ENCODE measurements at places on chromosomes 2 and 18. TPM values are rescaled to one million over a fixed set of nuclear protein-coding genes. Genes with fewer than 3 reads are reported as not detected.

GRCh38 chr18:77733292-77733903, 483.8 kb downstream of the GALR1 start:
- no peak for DNase-seq

DNA sequence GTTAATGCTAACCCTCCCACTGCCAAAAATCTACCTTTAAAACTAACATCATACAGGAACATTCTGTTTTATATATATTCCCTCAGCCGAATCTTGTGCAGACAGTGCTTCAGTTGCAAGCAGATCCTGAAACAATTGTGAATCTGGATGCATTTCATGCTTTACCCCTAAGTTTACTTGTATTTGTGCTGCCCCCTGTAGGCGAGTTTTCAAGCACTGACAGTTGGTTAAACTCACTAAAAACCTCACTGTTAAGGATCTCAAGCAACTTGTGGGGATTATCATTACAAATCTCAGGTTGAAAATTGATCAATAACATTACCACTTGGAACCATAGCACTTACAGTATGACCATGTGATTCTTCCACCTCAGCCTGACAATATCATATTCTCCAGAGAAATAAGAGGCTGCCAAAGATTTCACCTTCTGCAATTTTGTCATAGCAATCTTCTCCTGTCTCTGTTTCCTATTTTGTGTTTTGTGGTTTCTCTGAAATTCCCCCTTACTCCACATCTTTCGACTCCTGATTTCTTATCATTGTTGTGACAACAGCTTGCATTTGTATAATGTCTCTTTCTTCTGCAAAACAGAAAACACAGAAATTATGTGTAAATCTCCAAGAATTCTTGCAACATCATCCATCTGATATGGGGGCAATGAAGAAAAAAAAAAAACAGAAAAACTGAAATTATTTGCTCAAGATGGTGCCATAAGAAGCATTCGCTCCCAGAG, 354.6 kb upstream of the SETBP1 start:
- DNase-seq = peak; percentile 46

DNA sequence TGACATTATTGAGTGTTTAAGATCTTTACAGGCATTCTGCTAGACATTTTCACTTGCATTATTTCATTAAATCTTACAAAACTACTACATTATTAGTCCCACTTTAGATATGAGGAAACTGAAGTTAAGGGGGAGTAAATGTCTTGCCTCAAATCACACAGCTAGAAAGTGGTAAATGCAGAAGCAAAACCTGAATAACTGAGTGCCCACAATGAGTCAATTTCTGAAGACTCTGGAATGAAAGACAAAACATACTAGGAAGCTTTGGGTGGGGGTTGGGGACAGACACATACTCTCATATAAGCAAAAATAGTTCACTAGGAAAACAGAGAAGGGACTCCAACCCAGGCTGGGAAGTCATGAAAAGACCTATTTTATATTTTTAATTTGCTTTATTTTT, 214.4 kb upstream of the LRATD1 start:
- DNase-seq = no peak

DNA sequence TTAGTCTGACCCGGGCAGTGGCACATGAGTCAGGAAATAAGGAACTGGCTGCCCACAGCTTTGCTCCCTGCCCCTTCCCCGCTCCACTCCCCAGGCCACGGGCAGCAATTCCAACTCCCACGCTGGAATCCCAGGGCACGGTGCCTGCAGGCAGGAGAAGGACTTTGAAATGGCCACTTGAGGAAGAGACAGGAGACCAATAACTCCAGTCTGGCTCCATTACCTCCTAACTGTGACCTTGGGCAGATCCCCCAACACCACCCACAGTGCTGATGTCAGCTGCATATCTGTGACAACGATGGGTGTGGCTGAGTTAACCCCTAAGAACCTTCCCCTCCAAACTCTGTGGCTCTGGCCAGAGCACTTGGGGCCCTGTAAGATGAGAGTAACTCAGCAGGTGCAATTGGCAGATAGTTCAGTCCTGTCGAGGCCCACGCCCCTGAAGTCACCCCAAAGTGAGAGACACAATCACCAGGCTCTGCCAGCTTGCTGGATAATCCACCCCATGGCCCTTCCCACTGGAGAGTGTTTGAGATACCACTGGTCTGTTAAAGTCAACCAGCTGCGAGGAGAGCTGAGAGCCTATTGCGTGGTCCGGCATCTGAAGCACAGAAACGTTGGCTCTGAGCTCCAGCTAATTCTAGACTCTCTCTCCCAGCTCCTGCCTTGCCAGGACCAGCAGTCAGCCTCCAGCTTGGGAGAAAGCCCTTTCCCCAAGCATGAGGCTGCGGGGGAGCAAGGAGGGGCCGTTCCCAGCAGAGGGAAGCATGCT, 175.2 kb downstream of the TNS1 start:
- DNase-seq = peak; percentile 75

The MDH1B gene
- 0.46 TPM for polyA plus RNA-seq

DNA sequence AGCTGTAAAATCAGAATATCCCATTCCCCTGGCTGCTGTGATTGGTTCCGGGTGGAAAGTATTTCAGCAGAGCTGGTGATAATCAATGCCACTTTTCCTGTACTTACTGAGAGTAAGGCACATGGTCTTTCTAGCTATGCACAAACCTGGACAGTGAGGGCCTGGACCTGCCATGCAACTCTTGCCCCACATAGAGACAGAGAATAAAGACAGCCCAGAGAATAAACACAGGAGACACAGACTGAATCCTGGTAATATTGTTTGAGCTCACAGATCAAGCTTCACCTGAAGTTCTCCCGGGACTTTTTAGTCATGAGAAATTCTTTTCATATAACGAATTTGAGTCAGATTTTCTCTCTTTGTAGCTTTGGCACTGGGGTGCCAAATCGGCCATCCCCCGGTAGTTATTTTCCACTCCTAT, 81.9 kb downstream of the ACAA2 start:
- no peak for DNase-seq

The YES1 gene
- 61.3 TPM for polyA plus RNA-seq

DNA sequence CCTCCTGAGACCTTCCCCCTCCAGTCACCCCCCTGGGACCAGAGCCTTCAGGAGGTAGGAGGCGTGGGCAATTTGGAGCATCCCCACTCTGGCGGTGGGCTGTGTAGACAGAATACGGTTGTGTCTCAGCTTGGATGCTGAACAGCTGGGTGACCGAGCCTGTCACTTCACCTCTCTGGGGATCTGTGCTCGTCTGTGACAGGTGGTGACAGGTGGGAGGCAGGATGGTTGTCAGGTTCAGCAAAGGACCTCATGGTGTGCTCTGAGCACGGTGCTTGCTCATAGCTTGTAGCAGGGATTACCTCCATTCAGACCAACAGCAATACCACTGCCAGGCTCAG, 186.5 kb upstream of the HS6ST1 start:
- DNase-seq = no peak

GRCh38 chr18:48293954-48294898, 115.0 kb downstream of the ZBTB7C start:
- peak; percentile 76 for DNase-seq

DNA sequence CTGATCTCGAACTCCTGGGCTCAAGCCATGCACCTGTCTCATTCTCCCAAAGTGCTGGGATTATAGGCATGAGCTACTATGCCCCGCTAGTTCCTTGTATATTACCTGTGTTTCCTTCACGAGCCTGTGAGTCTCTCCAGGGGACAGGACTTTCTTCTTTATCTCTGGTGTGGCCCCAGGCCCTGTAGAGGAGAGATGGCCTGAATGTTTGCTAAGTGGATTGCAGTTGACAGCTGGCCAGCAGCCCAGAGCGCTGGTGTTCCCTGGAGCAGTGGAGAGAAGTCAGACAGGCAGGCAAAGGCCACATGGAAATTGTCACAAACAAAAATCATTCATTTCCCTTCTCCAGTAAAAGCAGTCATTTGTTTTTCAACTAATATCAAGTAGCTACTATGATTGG, 17.9 kb downstream of the LPIN1 start:
- DNase-seq = no peak

DNA sequence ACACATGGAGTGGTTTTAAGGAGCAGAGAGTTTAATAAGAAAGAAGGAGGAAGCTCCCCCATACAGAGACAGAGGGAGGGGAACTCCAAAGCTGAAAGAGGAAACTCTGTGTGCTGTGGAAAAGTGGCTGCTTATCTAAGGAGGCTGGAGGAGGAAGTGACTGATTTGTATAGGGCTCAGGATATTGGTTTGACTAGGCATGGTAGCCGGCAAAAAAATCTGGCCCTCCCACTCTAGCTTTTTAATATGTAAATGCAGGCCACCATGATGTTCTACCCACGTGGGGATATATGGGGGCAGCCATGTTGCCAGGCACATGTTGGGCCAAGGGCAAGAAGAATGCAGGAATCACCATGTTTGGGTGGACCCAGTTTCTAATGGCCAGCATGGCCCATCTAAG, 64.3 kb downstream of the HNMT start:
- no peak for DNase-seq

The FAM237A gene
- polyA plus RNA-seq = not detected

The EPAS1 gene
- 31.2 TPM for polyA plus RNA-seq

- DNase-seq = no peak
Observed at GRCh38 chr2:64768491-64769005, 114.8 kb upstream of the SERTAD2 start.

DNA sequence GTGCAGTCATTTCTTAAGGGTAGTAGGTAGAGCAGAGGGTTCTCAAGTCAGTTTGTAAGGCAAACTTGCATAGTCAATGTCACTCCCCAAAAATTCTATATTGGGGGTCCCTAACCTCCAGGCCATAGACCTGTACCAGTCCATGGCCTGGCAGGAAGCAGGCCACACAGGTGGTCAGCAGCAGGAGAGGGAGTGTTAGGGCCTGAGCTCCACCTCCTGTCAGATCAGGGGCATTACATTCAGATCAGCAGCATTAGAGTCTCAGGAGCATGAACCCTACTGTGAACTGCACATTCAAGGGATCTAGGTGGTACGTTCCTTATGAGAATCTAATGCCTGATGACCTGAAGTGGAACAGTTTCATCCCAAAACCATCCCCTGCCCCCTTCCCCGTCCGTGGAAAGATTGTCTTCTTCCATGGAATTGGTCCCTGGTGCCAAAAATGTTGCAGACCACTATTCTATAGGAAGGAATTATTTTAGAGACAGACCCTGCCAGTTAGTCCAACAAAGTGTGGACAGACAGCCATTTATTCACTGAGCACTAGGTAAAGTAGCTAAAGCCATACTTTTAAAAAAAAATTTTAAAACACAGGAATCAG, 6.7 kb downstream of the COA5 start:
- DNase-seq = peak; percentile 8

The KANSL1L gene
- polyA plus RNA-seq = 16.6 TPM

The MATN3 gene
- polyA plus RNA-seq = 1.4 TPM

- DNase-seq = no peak
Observed at GRCh38 chr2:38164881-38165280, 88.9 kb upstream of the CYP1B1 start.

DNA sequence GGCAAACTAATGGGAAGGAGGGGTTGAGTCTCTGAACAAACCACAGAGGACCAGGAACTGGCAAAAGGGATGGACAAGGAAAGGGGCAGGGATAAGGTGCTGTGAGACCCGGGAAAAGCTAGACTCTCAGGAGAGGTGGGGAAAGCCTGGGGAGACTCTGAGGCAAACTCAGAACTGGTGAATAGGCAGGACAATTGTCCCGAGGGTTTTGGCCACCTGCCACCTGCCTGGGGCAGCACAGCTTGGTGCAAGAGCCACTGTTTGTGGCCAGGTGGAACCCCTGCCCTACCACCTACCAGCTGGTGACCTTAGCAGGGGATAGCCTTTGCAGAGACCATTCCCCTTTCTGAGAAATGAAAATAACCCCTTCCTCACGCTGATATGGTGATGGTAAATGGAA, 129.4 kb upstream of the ASB18 start:
- no peak for DNase-seq

GRCh38 chr2:108920686-108921085, 68.3 kb downstream of the EDAR start:
- DNase-seq = no peak

DNA sequence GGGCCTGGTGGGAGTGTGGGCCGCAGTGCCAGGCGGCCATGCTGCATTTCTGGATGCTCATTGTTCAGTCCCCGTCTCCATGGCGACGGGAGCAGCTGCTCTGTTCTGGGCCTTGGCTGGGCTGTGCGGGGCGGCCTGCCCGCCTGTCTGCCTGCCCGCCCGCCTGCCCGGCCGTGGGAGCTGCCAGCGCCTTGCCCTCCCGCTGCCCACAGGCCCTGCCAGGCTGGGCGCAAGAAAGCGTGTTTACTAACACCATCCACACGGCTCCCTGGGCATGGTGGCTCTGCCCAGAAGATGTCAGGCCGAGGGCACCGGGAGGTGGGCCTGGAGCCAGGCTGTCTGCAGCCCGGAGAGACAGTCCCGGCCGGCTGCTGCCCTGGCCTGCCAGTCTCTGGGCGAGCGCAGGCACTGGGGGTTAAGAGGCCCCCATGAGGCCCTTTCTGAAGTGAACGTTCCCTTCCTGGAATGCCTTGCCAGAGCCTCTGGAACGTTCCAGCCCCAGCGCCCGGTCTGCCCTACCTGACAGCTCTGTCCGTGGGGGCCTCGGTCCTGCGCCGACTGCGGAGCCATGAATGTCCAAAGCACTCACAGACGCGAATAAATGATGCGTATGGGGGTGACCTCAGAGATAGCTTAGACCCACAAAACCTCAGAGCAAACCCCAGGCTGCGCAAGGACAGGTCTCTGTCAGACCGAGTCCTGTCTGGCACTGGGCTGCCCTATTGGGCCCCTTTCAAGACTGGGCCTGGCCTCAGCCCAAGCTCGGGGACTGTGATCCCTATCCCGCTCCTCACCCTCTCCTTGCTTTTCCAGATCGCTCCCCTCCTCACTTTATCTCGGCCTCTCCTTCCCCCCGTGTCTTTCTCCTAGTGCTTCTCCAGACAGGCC, 44.3 kb downstream of the MYCN start:
- DNase-seq = peak; percentile 82

The TRIM43 gene
- polyA plus RNA-seq = 0.11 TPM

DNA sequence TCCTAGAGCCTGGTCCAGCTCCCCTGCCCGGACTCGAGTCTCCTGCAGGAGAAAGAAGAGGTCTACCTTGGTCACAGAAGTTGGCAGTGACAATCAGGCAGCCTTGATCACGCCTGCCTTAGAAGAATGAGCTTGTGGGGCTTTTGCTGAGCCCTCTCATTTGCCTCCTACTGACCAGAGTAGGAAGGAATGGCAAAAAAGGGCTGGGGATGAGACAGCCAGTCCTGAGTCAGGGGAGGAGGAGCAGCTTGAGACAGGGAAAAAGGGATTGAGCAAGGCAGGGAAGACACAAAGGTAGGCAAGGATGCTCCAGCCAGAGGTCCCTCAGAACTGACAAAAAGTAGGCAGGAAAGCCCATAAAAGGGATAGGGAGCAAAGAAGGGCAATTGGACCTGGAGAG, 6.0 kb downstream of the WDR54 start:
- no peak for DNase-seq

DNA sequence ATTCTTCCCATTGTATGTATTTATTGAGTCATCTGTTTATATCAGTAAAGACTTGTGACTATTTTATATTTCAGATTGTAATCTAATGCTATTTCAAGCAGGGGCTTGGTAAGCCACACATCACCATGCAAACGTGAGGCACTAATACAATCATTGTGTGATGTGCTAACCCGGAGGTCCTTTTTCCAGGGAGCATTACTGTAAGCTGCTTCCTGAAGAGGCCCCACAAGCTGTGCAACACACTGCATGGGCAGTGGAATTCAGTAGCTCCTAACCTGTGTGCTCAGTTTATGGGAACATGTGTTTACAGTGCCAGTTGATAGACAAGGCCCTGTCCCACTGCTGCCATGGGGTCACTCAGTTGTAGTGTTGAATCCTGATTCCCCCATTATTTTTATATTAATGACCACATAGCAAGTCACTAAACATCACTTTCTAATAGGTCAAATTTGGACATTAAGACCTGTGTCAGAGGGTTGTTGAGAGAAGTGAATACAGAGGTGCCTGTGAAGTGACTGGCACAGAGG, 162.9 kb downstream of the FHOD3 start:
- DNase-seq = no peak

The PRR30 gene
- not detected for polyA plus RNA-seq

The SERPINB12 gene
- polyA plus RNA-seq = 0.42 TPM

The ALK gene
- 0.09 TPM for polyA plus RNA-seq
